ENCODE measurements at places on chromosomes 4 and X.

GRCh38 chrX:110412971-110413726, 54.5 kb downstream of the RTL9 start:
- DNase-seq, result peak; percentile 88

GRCh38 chrX:13863324-13863723, 46.4 kb upstream of the GPM6B start:
- no peak for DNase-seq

DNA sequence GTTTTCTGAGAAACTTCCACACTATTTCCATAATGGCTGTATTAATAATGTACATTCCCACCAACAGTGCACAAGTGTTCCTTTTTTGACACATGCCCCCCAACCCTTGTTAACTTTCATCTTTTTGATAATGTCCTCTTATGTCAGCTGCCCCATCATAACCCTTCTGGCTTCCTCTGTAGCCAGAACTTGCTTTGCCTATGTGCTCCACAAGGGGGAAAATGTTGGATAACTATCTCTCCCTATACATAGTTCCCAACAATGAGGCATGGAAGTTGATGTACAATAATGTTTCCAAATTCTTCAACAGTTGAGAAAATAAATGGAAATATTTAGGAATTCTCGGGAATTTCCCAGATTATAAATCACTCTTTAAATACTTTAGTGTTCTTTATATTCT, 142.9 kb downstream of the ASB9 start:
- no peak for DNase-seq

- DNase-seq, result no peak
Measured at GRCh38 chrX:119647552-119648420, 41.6 kb upstream of the NKRF start.

GRCh38 chr4:159098482-159099127, 4.3 kb upstream of the RAPGEF2 start:
- DNase-seq, result no peak

- DNase-seq, result no peak
Measured at GRCh38 chrX:110172215-110172614, 145.7 kb downstream of the AMMECR1 start.

GRCh38 chr4:117357437-117357836, 272.1 kb upstream of the TRAM1L1 start:
- no peak for DNase-seq

GRCh38 chr4:132767901-132768300, 381.2 kb upstream of the PCDH10 start:
- DNase-seq, result no peak

- DNase-seq, result no peak
Measured at GRCh38 chr4:25310066-25310802, 2.3 kb upstream of the ZCCHC4 start.

GRCh38 chr4:5678977-5679376, 29.4 kb downstream of the EVC2 start:
- DNase-seq, result no peak

GRCh38 chrX:75076429-75076828, 79.7 kb downstream of the ABCB7 start:
- DNase-seq, result no peak

DNA sequence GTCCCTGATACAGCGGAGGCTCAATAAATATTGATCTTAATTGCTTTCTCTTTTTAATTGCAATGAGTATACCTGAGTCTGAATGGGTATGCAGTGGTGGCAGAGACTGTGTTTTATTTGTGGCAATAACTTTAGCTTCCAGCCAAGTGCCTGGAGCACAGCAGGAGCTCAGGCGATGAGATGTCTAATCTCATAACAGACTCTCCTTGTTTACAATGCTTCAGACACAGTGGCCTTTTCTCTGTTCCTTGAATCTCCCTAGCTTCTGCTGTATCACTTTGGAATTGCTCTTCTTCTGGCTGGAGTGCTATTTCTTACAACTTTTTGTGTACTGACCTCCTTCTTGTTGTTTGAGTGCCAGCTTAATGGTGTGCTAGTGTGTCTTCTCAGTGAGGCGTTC, 91.5 kb upstream of the UNC5C start:
- DNase-seq, result no peak

GRCh38 chr4:67896421-67897065, 12.7 kb upstream of the TMPRSS11D start:
- no peak for DNase-seq

DNA sequence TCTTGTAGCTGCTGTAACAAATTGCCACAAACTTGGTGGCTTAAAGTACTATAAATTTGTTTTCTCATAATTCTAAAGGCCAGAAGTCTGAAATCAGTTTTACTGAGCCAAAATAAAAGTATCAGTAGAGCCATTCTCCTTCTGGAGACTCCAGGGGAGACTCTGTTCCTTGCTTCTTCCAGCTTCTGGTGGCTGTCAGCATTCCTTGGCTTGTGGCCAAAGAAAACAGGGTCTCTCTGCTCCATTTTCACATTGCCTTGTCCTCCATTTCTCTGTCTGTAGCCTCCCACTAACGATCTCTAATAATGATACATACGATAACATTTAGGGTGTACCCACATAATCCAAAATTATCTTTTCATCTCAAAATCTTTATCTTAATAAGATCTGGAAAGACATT, 200.4 kb downstream of the MAB21L2 start:
- no peak for DNase-seq

- no peak for DNase-seq
Measured at GRCh38 chr4:155684892-155685541, 18.4 kb downstream of the GUCY1A1 start.

DNA sequence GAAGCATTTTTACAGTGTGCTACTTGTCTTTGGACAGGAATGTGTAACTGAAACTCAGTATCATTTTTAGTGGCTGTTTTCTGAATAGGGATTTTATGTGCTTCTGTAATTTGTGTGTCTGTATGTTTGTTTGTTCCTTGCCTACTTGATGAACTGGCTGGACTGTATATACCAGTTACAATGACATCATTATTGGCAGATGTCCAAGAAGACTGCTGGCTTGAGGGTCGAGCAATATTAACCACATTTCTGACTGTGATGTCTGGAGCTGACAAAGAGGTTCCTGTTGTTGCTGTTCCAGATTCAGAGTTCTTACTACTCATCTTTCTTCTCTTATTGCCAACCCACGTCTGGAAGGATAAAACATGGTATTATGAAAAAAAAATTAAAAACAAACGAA, 33.0 kb downstream of the HDX start:
- DNase-seq, result peak; percentile 62

GRCh38 chr4:87949961-87950360, 25.6 kb upstream of the SPP1 start:
- DNase-seq, result peak; percentile 79

GRCh38 chr4:42720533-42720932, 63.6 kb upstream of the ATP8A1 start:
- DNase-seq, result no peak

- no peak for DNase-seq
Measured at GRCh38 chr4:185936650-185937376, 124.8 kb upstream of the SORBS2 start.

GRCh38 chrX:25544641-25545040, 528.9 kb upstream of the ARX start:
- DNase-seq, result peak; percentile 91

- DNase-seq, result peak; percentile 97
Measured at GRCh38 chrX:134732676-134733075, 74.4 kb upstream of the PLAC1 start.

DNA sequence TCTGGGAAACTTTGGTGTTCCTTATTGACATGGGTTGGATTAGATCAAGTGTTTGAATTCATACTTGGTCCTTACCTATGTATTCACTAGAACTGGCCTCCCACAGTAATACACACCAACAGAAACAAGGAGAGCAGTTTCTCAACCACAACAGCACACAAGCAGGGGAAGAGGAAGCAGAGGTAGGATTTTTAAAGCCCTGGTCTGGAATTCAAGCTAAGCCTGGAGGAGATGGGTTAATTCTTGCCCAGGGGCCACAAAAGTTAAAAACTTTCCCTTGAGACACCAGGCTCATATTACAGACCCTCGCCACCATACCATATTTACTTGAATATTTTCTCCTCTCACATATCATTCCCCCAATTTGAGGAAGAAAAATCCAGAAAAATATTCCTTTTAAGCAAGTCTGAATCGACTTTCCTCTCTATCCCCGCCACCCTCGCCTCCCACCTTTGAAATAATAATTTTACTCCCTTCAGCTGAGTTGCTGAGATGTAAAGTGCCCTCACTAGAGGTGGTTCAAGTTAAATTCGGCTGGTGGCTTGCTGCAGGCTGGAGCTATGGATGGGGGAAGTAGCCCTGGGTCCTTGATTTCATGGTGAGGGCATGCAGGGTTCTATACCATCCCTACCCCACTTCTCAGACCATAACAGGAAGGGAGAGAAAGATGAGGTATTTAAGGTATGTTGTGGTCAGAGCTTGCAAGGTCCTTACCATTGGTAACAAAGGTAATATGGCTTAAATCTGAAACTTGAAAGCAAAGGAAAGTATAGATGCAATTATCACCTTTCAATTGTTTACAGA, 440.2 kb downstream of the INPP4B start:
- peak; percentile 45 for DNase-seq

- DNase-seq, result no peak
Measured at GRCh38 chrX:46733226-46733625, 25.7 kb downstream of the SLC9A7 start.

DNA sequence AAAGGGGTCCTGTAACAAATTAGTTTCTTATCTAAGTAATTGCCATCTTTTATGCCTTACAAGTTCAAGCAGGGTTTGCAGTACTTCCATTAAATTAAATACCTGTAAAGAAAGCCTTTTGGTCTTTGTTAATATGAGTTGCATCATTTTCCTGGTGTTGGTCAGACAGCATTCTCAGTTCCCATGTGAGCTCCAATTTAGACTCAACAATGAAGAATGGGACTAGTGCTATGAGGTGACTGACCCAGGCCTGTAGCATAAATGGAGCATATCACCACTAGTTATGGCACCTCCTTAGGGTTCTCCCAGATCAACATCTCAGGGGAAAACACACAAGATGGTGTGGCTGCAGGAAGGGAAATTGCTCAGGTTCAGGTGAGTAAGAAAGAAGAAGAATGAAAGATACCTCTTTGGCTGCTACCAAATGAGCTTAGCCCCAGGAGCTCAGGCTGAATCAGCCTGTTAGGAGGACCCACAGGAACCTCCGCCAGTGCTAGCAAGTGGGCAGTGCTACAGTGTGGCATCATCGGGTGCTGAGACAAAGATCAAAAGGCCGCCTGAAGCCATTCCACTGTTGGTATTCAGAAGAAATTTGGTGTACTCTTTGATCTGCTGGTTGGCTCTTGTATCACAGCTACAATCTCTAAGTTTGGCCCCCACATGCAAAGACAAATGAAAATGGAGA, 1.8 kb downstream of the TTC29 start:
- DNase-seq, result peak; percentile 55

DNA sequence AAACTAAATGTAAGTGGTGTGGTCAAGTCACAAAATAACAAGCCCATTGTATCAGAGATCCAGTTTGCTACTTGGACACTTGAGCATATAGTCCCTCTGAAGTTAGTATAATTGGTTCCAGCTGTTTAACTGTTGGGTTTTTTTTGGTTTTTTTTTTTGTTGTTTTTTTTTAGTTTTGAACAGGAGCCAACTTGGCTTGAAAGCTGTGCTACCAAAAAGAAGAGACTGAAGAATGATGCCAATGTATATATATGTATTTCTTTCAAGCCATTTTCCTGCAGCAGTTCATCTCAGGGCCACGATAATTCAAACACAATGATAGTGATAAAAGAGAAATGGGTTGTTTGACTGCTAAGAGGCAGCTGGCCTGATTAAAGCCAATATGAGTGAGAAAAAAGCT, 138.3 kb downstream of the PCDH18 start:
- DNase-seq, result no peak

DNA sequence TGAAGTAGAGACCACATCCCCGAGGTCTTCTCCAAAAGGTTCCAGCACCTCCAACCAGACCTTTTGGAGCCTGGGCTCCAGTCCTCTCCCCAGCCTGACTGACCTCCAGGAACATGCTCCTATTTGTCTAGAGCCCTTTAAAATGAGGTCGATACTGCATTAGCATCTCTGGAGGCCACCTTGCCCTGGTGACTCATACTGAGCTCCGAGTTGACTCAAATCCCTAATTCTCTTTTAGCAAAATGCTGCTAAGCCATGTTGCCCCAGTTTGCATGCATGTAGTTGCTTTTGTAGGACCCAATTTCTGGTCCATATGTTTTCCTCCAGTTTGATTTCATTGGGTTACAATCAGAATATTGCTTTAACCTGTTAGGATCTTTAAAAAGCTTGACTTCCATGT, 43.5 kb upstream of the CITED1 start:
- no peak for DNase-seq

DNA sequence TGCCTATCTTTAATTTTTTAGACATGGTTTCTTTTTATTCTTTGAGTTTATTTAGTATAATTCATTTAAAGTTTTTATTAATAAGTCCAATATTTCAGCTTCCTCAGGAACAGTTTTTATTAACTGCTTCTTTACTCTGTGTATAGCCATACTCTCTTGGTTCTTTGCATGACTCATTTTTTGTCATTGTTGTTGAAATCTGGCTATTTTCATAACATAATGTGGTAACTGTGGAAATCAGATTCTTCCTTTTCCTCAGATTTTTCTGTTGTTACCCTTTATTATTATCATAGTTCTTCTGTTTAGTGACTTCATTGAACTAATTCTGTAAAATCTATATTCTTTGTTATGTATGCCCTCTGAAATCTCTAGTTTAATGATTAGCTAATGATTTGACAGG, 124.9 kb upstream of the CYSLTR1 start:
- no peak for DNase-seq

DNA sequence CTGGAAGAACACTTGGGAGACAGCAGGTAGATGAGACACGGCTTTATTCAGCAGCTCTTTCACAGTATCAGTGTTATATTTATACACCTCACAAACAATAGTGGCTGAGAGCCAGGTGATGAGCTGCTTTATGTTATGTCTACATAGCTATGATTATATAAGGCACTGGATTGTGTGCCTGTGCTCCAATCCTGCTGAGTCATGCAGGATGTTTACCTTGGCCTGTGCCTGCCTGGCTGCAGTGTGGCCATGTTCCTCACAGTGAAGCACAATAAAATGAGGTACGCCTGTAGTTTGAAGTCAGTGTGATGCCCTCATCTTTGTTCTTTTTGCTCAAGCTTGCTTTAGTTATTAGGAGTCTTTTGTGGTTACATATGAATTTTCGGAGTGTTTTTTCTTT, 31.3 kb downstream of the CXCL13 start:
- DNase-seq, result peak; percentile 61

DNA sequence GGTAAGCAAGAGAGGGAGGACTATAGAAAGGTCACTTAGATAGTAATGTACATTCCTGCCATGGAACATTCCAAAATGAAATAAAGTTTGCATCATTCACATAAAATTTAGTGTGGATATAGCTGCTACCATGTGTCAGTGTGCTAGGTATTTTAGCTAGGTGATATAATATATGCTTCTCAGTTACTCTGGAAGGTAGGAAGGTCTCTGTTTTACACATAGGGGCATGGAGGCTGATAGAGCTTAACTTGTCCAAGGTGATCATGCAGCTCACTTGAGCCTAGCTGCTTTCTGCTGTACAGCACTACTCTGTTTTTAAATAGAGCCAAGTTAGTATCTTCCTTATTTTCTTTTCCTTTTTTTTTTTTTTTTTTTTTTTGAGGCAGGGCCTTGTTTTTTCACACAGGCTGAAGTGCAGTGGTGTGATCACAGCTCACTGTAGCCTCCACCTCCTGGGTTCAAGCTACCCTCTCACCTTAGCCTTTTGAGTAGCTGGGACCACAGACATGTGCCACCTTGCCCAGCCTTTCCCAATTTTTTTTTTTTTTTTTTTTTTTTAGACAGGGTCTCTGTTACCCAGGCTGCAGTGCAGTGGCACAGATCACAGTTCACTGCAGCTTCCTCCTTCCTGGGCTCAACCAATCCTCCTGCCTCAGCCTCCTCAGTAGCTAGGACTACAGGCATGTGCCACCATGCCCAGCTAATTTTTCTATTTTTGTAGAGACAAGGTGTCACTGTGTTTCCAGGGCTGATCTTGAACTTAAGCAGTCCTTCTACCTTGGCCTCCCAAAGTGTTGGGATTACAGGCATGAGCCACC, 10.4 kb downstream of the AFF1 start:
- DNase-seq, result no peak
